Ascending aorta (tissue), 2 donors: ENCODE measurements at places on chromosomes 16 and 17.
A peak's percentile ranks its signal among the peaks of the same experiment; 100 is the strongest.

GRCh38 chr17:63486317-63487013 is 9.6 kb downstream of the ACE start:
- H3K36me3 ChIP-seq = no peaks in the 10 kb centered on the region
- no peak overlapping the region for H3K4me3 ChIP-seq
- H3K4me1 ChIP-seq = no peaks in the 10 kb centered on the region

- H3K4me1 ChIP-seq = peaks cover 14% of the 10 kb centered on the region
- DNase-seq = no peak
- no peak overlapping the region for H3K27ac ChIP-seq
These were observed 3.4 kb downstream of the MIF4GD start for GRCh38 chr17:75267411-75268232.

- H3K36me3 ChIP-seq = no peaks in the 10 kb centered on the region
- peak overlapping the region; percentile 64 for H3K4me3 ChIP-seq
- peak overlapping the region; percentile 35 for H3K27ac ChIP-seq
- H3K4me1 ChIP-seq = peaks cover 3% of the 10 kb centered on the region
- H3K27me3 ChIP-seq = no peaks in the 10 kb centered on the region
These were observed 6.6 kb downstream of the KCNAB3 start for GRCh38 chr17:7922845-7923628.

GRCh38 chr16:80447241-80447640 is 93.6 kb upstream of the DYNLRB2 start:
- H3K27me3 ChIP-seq = no peaks in the 10 kb centered on the region
- no peak overlapping the region for H3K4me3 ChIP-seq
- no peak for DNase-seq
- no peak overlapping the region for H3K27ac ChIP-seq
- H3K36me3 ChIP-seq = no peaks in the 10 kb centered on the region
- H3K4me1 ChIP-seq = no peaks in the 10 kb centered on the region

DNA sequence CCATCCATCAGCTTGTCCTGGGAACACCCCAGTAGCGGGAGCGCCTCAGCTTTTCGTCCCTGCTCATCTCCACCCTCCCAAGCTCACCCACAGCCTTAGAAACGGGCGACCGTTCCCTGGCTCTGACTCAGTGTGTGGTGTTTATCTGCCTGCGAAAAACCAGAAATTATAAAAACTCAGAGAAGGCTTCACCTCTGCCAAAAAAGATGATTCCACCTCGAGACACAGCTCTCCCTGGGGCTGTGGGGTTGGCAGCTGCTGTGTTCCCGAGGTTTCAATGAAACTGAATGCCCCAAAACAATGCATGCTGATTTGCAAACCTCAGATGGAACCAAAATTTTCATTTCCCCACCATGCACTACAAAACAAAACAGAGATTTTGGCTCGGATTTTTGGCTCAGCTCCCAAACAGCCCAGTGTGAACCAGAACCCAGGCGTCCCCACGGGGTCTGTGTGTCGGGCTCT is 62.4 kb upstream of the MED9 start:
- no peaks in the 10 kb centered on the region for H3K4me1 ChIP-seq
- no peak for DNase-seq
- H3K36me3 ChIP-seq = no peaks in the 10 kb centered on the region
- peak overlapping the region; percentile 8 for H3K4me3 ChIP-seq
- no peaks in the 10 kb centered on the region for H3K27me3 ChIP-seq

GRCh38 chr17:15649861-15650421 is 30.4 kb upstream of the FBXW10B start:
- H3K36me3 ChIP-seq = no peaks in the 10 kb centered on the region
- peak; percentile 78 for DNase-seq
- no peaks in the 10 kb centered on the region for H3K27me3 ChIP-seq
- H3K4me1 ChIP-seq = peaks cover 13% of the 10 kb centered on the region
- H3K27ac ChIP-seq = peak overlapping the region; percentile 74

GRCh38 chr17:39556423-39556822 is 51.3 kb downstream of the NEUROD2 start:
- H3K4me3 ChIP-seq = no peak overlapping the region
- H3K4me1 ChIP-seq = no peaks in the 10 kb centered on the region
- H3K27me3 ChIP-seq = no peaks in the 10 kb centered on the region
- H3K27ac ChIP-seq = no peak overlapping the region
- peaks cover 32% of the 10 kb centered on the region for H3K36me3 ChIP-seq

DNA sequence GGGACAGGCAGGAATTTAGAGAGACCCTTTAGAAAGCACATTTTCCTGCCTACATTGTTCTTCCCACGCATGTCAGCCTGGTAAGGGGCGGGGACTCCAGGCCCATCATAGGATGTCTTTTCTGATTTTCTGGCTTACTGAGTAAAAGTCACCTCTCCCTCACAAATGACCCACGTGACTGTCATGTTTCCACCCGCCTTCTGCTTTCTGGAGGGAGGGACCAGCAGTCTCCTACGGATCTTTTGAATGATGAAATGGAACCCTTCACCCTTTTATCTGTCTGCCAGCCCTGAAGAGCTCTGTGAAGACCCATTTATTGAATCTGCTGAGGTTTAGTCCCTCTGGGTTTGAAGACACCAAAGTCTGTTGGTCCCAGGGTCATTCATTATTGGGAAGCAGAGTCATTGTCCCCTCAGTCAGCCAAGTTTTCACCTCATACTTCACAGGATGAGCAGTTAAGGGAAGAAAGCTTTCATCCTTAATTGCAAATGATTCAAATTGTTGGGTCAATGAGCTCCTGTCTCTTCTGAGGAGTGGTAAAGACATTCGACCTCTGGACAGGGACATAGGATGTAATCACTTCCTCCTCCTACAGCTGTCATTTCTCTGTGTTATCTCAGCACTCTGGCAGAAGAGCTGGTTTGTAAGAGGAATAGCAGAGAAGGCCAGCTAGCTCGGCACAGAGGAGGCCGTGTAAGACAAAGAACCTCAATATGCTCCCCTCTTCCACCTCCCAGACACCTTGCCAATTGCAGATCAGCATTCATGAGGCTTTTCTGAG is 446.1 kb downstream of the HS3ST3B1 start:
- H3K4me3 ChIP-seq = no peak overlapping the region
- H3K36me3 ChIP-seq = no peaks in the 10 kb centered on the region
- no peak for DNase-seq
- H3K27me3 ChIP-seq = no peaks in the 10 kb centered on the region

GRCh38 chr16:86595983-86596605 is 17.7 kb downstream of the FOXL1 start:
- H3K27me3 ChIP-seq = no peaks in the 10 kb centered on the region
- peaks cover 8% of the 10 kb centered on the region for H3K4me1 ChIP-seq
- no peaks in the 10 kb centered on the region for H3K36me3 ChIP-seq
- DNase-seq = no peak
- H3K4me3 ChIP-seq = no peak overlapping the region
- H3K27ac ChIP-seq = peak overlapping the region; percentile 95

- H3K4me3 ChIP-seq = no peak overlapping the region
- no peak overlapping the region for H3K27ac ChIP-seq
- H3K4me1 ChIP-seq = no peaks in the 10 kb centered on the region
- no peaks in the 10 kb centered on the region for H3K27me3 ChIP-seq
These were observed 486.2 kb upstream of the RBFOX1 start for GRCh38 chr16:6846452-6846851.

DNA sequence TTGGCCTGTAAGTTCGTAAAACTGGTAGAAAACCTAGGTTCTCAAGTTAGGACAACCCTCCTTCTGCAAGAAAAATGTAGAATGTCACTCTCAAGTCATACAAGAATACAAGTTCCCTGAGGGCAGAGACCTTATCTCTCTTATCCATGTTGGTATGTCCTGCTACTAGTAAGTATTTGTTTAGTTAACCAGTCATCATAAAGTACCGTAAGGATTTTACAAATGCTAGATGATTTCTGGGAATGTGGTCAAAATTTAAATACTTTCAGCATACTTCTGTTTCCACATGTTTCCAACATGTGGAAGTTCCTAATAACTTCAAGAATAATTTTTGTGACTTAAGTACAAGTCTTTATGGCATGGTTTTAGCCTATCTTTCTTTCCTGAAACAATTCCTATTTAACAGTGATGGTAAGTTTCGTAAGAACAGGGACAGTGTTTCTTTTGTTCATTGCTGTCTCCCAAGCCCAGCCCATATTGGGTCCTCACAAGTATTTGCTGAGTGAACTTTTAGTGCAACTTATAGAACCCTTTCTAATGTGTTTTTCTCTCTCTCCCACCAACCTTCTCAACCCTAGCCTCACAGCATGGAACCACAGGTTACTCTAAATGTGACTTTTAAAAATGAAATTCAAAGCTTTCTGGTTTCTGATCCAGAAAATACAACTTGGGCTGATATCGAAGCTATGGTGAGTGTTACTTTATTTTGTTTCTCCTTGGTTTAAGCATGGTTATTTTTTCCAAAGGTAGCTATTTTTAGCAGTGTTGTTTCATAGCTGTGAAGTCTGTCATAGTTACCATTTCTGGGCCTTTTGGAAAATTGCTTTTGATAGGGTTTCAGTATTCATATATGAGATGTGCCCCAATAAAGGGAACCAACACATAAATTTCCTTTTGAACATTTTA is 4.5 kb downstream of the NBR1 start:
- H3K27me3 ChIP-seq = no peaks in the 10 kb centered on the region
- no peak for DNase-seq
- H3K27ac ChIP-seq = peak overlapping the region; percentile 99
- peaks cover 31% of the 10 kb centered on the region for H3K36me3 ChIP-seq

DNA sequence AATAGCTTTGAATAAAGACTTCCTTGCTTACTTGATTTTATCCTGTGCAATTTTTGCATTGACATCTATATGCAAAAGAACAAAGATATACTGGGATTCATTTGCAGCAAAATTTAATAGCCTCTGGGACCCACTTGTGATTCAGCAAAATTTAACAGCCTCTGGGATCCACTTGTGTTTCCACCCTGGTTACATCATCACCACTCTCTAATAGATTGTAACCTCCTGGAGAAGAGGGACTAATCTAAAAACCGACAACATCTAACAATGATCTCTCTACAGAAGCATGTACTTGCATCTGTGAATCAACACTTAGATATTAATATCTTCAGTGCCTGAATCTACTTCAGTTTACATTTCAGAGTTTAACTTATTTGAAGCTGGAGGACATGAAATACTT is 202.0 kb upstream of the CPHXL start:
- no peaks in the 10 kb centered on the region for H3K4me1 ChIP-seq
- no peak for DNase-seq
- H3K36me3 ChIP-seq = no peaks in the 10 kb centered on the region
- H3K27ac ChIP-seq = no peak overlapping the region

DNA sequence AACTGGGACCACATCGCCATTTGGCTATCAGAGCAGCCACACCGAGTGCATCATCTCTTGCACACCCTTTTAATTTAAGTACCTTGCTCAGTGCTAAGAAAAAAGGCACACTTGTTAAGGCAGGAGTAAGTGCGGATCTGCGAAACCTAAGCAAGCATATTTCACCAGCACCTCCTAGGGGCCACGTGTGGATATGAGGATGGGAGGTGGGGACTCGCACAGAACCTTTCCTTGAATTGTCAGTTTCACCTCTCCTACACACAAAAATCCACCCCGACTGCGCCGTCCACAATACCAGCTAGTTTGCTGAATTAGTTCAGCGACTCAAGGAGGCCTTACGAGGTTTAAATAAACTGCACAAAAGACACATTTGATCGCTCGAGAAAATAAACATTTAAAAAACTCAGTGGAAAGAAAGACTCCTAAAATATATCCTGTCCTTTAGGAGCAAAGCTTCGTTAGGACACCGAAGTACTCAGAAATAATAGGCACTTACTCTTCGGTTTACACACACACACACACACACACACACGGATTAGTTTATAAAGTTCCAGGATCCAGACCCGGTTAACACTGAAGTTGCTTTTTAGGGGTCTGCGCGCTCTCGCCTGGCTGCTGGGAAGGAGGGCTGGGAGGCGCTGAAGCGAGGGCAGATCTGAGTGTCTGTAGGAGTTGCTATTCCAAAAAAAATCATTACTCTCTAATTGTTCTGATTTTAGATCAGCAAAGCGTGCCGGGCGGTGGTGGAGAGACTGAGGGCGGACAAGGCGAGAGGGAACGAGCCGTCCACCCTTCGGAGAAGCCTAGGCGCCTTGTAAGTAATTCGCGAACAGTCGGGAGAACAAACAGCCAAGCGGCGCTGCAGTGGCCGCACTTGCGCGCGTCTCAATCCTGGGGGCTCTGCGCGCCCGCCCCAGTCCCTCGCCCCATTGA is 1.0 kb upstream of the KCNJ2 start:
- peaks cover 11% of the 10 kb centered on the region for H3K4me1 ChIP-seq
- peak overlapping the region; percentile 77 for H3K27ac ChIP-seq
- H3K36me3 ChIP-seq = no peaks in the 10 kb centered on the region
- no peaks in the 10 kb centered on the region for H3K27me3 ChIP-seq
- DNase-seq = peak; percentile 71

DNA sequence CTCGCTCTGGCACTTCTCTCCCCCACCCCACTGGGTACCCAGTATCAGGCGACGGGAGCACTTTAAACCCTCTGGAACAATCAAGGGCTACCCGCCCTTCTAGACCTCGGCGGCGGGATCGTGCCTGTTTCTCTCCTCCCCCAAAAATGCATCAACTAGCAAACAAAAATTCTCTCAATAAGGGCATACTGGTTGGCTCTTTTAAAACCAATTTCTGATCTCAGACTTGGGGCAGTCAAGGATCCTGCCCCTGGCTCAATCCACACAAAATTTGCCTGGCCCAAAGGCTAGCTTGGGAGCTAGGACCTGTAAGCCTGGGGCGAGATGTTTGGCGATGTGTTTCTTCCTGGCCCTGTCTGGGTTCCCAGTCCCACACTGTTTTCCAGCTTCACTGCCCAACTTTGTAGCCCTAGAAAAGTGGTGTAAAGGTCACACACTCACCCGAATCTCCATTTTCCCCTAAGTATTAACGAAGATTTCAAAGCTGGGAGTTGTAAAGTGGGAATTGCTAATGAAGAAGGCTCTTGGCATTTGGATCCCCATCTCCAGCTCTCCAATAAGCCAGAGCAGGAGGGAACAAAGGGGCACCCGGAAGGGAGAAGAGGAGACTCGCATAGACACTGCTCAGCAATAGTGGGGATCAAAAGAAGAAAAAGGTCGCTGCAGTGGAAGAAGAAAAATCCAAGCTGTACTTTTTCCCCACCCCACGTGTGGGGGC is 14.4 kb upstream of the HOXB2 start:
- no peaks in the 10 kb centered on the region for H3K36me3 ChIP-seq
- no peak for DNase-seq
- peaks cover 15% of the 10 kb centered on the region for H3K4me1 ChIP-seq
- H3K27ac ChIP-seq = peak overlapping the region; percentile 97
